ENCODE measurements at places on chromosomes 1 and 21. TPM values are rescaled to one million over a fixed set of nuclear protein-coding genes. Genes with fewer than 3 reads are reported as not detected.

CD160 gene
- polyA plus RNA-seq: not detected

NR1I3 gene
- polyA plus RNA-seq: not detected

ARHGEF10L gene
- polyA plus RNA-seq: 33.6 TPM

TNFSF18 gene
- not detected for polyA plus RNA-seq

GRCh38 chr1:236768601-236769000 lies 26.5 kb upstream of the MTR start:
- DNase-seq: no peak

DNA sequence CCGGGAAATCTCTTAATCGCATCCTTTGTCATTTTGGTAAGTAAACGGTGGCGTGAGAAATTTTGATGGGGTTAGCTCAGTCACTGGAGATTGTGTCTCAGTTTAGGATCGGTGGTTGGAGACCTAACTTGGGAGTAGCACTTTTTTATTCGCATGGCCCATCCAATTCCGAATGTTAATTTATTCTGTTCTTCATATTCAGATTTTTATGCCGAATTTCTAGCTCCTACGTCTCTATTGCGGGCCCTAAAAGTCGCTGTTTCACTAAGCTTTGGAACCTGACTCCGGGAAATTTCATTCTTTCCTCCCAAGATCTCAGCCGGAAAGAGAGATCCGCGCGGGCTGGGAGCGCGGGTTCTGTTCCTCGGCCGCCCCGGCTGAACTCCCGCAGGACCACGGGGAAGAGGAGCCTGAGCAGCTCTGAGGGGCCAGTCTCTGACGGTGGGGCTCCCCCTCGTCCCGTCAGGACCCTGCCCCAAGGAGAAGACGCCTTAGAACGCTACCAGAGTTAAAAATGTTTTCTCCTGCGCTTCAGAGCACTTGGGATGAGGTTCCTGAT lies 279.7 kb downstream of the FAM72C start:
- DNase-seq: no peak

DNA sequence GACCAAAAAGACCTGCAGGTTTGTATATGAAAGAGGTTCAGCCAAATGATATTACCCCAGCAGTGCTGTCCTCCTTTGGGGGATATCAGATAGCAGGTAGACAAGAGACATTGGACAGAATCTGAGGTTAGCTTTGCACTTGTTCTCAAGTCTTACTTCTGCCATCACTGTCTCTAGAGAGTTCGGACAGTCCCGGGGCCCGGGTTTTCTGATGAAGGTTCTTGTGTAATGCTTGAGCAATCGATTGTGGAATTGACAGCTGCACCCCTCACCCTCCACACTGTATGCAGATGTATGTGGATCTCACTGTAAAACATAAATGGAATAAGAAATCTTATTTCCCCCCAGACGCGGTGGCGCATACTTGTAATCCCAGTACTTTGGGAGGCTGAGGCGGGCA lies 56.2 kb upstream of the MORC3 start:
- no peak for DNase-seq

DNA sequence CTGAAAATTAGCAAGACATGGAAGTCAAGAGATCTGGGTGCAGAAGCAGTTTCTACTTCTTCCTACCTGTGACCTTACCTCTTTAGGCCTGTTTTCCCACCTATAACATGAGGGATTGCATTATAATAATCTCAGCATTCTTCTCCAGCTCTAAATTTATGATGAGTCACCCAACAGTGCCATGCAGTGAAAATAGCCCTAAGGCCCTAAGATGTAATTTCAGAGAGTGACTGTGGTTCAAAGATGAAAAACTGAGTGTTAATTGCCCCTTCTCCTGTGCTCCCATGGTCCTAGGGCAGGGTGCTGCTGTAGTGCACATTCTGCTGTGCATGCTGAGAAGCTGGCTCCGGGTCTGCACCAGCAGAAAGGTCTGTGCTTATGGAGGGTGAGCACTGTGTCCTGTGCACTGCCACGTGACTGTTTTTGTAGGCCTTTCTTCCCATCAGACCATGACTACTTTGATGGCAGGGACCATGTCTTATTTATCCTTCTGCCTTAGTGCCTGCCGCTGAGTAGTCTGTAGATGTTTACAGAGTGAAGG lies 29.7 kb downstream of the JUN start:
- DNase-seq: no peak

DNA sequence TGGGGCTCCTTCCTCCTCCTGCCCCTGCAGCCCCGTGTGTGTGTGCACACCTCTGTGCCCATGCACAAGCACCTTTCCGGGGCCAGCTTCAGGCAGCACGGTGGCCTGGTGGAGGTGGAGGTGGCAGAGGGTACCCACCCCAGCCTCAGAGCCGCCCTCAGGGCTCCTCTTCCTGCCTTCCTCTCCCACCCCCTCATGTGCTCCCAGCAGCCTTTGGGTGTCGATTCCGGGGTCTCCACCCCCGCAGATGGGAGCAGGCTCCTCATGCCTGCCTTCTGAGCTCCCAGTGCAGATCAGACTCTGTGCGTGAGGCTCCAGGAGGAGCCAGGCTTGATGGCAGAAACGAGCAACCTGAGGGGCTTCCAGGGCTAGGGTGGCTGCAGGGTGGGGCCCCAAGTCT lies 29.2 kb upstream of the PLCH2 start:
- DNase-seq: no peak

GRCh38 chr1:62841587-62842169 lies 57.7 kb downstream of the ATG4C start:
- no peak for DNase-seq

- no peak for DNase-seq
These were observed 21.3 kb upstream of the ATF3 start for GRCh38 chr1:212587016-212587887.

DNA sequence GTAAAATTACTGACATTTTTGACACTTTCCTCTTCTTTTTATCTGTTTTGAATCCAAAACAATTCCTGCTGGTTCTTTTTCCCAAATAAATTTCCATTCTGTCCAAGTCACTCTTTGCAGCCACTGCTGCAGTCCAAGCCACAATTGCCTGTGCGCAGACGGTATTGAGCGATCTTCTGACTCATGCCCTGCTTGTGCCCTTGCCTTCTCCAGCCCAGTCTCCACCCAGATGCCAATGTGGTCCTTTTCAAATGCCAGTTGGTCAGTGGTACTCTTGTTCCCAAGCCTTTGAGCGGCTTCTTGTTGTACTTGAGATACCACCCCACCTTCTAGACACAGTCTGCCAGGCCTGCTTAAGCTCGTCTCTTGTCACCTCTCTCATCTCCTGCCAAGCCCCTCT lies 78.9 kb downstream of the CAMTA1 start:
- DNase-seq: no peak

DNA sequence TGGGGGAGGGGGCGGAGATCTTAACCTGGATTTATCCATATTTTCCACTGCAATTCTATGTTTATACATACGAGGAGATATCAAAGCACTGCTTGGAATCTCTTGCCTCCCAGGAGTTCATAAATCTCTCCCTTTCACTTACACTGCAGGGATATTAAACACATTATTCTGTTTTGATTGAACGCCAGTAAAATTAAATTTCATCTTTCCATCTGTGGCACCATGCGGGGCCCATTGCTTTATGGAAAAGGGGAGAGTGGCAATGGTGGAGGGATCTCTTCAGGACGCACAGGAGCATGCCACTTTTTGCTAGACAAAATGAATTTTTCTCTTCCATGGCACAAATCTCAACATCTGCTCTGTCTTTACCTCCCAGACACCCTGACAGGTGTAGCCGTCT lies 648.0 kb upstream of the PLXNA2 start:
- DNase-seq: no peak

All from H1 (cell line).